Heart right ventricle (tissue), 16 donors: ENCODE measurements at places on chromosomes 5 and 9.

GRCh38 chr9:105141146-105141975 is 103.1 kb upstream of the SLC44A1 start:
- DNase-seq = no peak

GRCh38 chr5:6766604-6767093 is 53.4 kb downstream of the TENT4A start:
- DNase-seq = peak; percentile 89

- DNase-seq = no peak
Measured at GRCh38 chr9:108535526-108535925, 320.3 kb downstream of the ACTL7B start.

GRCh38 chr5:20028506-20028905 is 40.5 kb upstream of the CDH18 start:
- DNase-seq = no peak

DNA sequence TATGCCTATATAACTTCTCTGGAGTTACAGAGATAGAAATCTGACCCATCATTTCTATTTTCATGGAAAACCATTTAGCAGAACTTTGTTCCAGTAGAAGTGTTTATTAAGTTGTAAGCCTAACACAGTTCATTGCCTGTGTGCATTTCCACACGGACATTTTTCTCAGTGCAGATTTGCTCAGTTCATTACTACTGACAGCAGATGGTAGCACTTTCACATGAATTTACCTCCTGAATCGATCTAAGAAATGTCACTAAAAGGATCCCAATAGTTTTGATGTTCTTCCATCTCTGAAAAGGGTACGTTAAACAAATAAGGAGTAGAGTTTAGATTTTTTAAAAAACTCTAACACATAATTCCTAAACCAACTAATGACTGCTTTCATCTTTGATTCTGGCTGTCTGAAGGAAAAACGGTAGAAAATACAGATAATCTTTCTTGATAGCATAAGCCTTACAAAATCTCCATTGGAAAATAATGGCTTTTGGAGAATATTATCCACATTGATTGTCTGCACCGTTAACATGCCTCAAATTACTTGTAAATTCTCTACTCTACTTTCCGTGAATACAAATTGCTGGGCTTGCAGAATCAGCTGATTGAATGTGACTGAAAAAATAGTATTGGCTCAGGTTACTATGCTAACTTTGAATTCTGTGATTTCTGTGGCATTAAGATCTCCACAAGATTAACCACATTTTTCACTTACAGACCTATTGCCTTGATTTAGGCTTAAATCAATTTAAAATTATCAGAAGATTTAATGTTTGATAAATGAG is 33.1 kb downstream of the RPS23 start:
- DNase-seq = no peak

DNA sequence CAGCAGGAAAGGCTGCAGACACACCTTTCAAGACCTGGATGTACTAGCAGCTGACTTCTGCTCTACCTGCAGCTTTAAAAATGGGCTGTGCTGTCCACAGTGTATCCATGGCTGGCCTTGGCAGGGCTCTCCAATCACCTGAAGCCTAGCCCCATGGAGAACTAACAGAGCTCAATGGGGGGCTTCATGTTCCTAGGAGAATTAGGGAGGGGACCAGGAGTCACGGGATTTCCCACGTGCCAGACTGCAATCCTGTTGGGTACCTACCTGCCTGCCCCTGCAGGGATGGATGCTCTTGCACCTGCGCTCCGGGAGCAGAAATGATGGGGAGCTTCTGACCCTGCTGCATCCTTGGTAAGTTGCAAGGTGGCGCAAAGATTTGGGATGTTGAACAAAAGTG is 462.1 kb downstream of the ICE1 start:
- no peak for DNase-seq

GRCh38 chr5:147381555-147381954 is 128.3 kb downstream of the DPYSL3 start:
- no peak for DNase-seq

DNA sequence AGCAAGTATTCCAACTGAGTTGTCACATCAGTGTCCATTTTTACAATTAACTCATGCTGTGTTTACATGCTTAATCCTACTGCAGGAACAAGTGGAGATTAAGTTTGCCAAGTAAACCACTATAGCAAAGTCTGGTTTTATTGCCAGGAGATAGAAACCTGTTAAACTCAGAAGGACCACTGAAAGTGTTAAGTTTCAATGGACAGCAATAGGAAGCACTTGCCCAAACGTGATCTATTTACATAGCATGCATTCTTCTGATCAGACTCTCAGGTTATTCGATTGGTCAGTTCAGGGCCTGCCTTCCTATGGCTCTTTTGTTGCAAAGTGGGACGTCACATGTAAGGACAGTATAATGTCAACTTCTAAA is 28.0 kb upstream of the IFNK start:
- no peak for DNase-seq

DNA sequence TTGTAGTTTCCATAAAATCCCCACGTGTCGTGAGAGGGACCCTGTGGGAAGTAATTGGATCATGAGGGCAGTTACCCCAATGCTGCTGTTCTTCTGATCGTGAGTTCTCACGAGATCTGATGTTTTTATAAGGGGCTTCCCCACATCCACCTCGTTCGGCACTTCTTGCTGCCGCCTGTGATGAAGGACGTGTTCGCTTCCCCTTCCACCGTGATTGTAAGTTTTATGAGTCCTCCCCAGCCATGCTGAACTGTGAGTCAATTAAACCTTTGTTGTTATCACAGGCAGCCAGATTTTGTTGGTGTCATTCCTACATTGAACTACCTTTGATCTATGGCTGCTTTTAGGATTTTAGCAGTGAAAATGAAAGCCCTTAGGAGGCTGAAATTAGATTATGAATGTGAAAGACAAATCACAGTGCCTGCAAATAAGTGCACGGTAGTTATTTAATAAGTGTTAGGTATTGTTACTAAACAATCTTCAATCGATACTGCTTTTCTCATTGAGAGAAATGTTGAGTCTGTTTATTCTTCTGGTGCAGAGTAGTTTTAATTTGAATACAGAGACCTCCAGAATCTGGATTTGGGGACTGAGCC is 68.0 kb upstream of the C6 start:
- no peak for DNase-seq

- no peak for DNase-seq
Measured at GRCh38 chr5:156942064-156942463, 21.0 kb downstream of the TIMD4 start.

GRCh38 chr5:39274398-39275085 is 55.2 kb upstream of the FYB1 start:
- DNase-seq = no peak

DNA sequence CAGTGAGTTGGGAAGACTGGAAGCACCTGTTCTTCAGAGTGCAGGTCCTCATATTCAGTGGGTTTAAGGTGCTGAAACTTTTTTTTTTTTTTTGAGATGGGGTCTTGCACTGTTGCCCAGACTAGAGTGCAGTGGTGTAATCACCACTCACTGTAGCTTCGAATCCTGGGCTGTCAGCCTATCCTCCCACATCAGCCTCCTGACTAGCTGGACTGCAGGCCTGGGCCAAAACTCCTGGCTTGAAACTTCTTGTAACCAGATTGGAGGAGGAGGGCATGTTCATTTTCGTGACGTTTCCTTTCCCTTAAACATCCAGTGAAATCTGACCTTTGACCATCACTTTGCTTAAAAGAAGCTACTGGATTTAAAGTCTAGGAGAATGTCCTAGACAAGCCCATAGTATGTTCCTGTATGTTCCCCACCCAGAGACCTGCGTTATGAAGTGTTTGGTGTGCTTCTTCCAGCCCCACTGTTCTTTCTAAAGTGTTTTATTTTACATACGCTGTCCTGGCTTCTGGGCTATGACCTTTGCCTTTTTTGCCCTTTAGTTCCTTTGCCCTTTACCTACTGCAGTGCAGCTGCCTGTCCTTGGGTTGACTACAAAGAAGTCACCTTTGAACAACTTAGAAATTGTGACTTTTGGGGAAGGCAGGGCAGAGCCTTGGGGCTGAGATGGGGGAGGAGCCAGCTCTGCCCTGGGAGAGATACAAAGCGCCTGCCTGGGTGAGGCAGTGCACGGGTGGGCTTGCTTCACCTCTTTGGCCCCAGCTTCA is 18.4 kb downstream of the TENT4A start:
- no peak for DNase-seq

DNA sequence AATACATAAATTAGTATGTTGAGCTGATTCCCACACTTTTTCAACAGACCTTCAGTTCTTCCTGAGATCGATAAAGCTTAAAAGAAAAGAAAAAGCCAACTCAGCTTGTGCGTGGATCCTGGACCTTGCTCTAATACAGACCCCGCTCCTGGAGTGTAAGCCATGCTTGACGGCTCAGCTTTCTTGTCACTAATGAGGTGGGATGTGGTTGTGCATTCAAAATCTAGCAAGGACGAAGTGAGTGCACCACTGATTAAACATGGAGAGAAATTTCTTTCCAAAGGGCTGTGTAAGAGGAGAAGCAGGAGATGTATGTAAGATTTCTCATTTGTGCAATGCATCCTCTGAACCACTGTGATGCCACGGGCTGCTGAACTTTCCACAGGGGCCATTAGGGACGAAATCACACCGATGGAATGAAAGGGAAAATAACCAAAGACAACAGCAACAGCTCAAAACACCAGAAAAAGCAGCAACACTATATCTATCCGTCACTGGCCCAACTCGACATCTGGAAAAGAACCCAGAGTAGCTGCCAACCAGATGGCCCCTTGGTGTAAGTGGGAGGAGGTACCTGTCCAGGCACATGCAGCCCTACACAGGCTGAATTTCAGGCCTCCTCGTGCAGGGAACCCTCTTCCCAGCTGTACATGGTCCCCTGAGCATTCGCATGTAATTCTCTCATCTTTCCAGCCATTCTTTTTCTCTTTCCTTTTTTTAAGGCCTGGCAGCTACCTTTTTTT is 178.9 kb downstream of the SREK1 start:
- DNase-seq = no peak
